ENCODE measurements at places on chromosomes 13 and 19.

DNA sequence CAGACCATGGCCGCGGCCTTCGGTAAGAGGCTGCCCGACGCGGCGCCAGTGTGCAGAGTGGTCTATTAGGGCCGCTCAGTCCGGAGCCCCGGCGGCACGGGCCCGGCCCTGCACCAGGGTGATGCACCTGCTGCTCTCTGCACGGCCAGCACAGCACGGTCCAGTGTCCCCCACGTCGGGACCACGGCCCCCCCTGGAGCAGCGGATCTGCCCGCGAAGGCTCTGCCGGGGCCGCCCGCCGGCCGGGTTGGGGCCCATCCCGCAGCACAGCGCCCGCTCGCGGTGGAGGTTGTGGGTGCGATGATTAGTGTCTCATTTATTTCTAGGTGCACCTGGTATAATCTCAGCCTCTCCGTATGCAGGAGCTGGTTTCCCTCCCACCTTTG, 7.9 kb downstream of the PTBP1 start:
- no peak for DNase-seq

DNA sequence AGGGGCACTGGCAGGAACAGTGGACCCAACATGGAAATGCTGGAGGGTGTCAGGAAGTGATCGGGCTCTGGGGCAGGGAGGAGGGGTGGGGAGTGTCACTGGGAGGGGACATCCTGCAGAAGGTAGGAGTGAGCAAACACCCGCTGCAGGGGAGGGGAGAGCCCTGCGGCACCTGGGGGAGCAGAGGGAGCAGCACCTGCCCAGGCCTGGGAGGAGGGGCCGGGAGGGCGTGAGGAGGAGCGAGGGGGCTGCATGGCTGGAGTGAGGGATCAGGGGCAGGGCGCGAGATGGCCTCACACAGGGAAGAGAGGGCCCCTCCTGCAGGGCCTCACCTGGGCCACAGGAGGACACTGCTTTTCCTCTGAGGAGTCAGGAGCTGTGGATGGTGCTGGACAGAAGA, 4.1 kb downstream of the KLK2 start:
- DNase-seq = no peak

GRCh38 chr13:111047326-111047725, 67.8 kb upstream of the ARHGEF7 start:
- DNase-seq = no peak

DNA sequence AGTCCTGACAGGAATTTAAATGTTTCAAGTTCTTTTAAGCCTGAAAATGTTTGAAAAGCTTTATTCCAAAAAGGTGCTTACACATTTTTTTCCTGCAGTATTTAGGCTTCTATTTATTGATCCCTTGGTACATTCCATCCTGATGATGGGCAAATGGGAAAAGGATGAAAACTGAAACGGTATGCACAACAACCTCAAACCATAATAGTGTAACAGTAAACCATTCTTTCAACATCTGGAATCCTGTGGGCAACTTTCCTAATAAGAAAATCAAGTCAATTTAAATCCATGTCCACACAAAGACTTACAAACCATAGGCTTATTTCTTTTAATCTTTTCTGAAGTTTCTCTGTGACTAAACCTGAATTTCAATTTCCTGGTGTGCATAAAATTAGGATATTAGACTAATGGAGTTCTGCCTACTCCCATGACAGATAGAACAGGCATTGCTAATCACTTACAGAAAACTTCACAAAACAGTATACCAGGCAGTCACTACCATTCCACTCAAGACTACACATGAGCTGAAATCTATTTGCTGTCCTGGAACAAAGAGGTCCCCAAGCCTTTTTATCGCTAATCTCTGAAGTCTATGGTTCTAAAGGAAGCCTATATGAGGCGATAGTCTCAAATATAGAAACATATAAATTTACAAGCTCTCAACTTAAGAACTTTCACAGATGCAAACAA, 103.3 kb downstream of the DLEU7 start:
- no peak for DNase-seq

- DNase-seq = peak; percentile 95
Measured at GRCh38 chr13:19864024-19864745, 736 bp upstream of the ZMYM5 start.

- DNase-seq = no peak
Measured at GRCh38 chr19:5137571-5138124, 168.7 kb downstream of the KDM4B start.

GRCh38 chr19:30105727-30106126, 163.7 kb downstream of the URI1 start:
- DNase-seq = no peak

DNA sequence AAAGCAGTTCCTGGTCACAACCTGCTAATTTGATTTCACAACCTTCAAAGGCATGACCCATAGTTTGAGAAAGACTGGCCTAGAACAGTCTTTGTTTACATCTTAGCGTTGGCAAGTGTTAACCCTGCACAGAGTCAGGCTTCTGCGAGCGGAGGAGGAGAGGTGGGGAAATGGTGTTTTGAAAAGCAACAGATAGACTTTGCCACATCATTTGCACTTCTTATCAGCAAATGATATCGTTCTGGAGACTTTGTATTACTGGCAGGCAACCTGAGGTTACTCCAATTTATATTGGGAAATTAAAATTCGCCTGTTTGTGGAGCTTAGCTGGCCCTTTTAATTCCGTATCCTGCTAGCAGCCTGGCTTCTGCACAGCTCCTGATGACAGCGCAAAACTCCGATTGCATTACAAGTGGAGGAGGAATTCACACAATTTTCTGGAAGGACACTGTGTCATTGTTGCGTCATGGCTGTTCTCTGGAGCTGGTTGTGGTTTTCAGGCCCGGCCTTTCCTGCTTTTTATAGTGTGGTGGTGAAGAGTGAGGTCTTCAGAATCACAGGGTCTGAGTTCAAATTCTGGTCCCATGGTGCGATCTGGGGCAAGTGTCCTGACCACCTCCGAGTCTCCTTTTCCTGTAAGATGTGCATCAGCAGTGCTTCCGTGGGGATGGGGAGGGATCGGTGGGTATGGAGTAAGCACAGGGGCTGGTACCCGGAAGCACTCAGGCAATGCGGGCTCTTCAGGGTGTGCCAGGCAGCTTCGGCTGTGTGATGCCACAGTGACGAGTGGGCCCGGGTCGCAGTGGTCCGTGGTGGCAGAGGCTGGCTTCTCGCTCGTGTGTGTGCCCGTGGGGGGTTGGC, 49.1 kb upstream of the EHD2 start:
- peak; percentile 48 for DNase-seq

GRCh38 chr19:31725051-31725450, 375.8 kb upstream of the TSHZ3 start:
- no peak for DNase-seq

DNA sequence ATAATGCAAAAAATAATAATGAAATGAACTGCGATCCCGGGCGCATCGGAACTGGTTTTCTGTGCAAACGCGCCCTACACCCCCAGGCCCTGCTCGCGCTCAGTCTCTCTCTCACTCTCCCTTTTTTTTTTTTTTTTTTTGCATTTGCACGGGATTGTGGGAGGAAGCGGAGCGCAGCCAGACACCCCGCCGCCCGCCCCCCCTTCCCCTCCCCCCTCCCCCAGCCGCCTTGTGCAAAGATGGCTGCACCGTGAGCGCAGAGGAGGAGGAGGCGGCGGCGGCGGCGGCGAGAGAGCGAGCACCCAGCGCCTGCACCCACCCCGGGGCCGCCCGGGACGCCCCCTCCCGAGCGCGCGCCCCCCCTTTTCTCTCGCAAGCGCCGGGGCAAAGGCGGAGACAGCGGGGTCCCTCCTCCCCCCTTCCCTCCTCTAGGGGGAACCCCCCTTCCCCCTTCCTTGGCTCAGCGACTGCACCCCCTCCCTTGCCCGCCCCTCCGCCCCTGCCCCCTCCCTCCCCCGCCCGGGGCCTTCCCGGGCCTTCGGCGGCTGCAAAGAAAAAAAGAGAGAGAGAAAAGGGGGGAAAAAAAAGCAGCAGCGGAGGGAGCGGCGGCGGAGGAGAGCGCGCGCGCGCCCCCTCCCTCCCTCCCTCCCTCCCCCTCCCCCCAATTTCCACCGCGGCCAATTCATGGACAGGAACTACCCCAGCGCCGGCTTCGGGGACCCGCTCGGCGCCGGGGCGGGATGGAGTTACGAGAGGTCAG, at the start of gene PRR12:
Gene PRR12 (plus strand): TSS at position 212 of the 760 bp plus-strand sequence. CDS start 473 bp downstream, at position 685.
- DNase-seq = peak; percentile 92

GRCh38 chr13:40637643-40638042, 28.8 kb downstream of the FOXO1 start:
- DNase-seq = peak; percentile 67

All from hematopoietic multipotent progenitor cell treated with erythropoietin and hydrocortisone succinate and interleukin-3 and kit ligand, for 4 days (in vitro differentiated cells).